Renal cortex interstitium (tissue), 15 donors: ENCODE measurements at places on chromosomes 7 and 10. TPM values are rescaled to one million over a fixed set of nuclear protein-coding genes. Genes with fewer than 3 reads are reported as not detected.

Gene OR6B1
- polyA plus RNA-seq: 0.03 TPM

Gene SPACDR
- 0.99 TPM for polyA plus RNA-seq

Gene CHAT
- 0.11 TPM for polyA plus RNA-seq

Gene PON1
- 3.6 TPM for polyA plus RNA-seq

Gene ZNF736
- polyA plus RNA-seq: 16.0 TPM

GRCh38 chr10:44860811-44861736, 50.1 kb upstream of the TMEM72 start:
- no peak for DNase-seq

DNA sequence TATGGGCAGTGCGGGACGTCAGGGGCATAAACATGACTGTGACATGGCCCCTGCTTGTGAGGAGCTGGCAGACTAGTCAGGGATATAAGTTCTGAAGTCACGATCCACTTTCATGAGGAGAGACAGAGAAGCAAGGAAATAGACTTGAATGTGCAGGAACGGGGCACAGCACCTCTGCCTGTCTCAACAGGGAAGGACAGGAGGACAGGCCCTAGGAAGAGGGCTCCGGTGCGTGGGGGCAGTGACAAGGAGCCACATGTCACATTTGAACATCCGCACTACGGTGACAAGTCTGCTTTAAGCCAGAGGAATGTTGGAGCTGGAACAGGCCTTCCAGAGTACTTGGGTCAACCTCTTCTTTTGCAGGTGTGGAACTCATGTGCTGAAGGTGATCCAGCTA, 19.8 kb upstream of the SAR1A start:
- DNase-seq: no peak

DNA sequence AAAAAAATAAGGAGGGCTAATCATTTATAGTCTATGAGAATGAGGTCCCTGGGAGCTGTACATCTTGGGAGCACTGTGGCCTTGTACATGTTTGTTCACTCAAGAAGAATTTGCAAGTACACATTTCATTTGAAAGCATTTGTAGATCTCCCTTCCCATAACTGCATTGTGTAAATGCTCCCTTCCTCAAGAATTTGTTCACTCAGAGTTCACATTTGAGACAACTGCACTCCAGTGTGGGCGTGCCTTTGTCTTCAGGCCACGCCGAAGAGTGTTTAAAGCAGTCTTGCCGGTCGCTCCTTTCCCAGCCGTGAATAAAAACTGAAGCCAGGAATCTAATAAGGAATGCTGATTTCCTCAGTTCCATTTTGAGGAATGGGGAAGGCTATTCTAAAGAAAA, 291.1 kb upstream of the LYZL1 start:
- no peak for DNase-seq

GRCh38 chr7:5367661-5368060, 56.0 kb downstream of the TNRC18 start:
- DNase-seq: no peak

GRCh38 chr10:67609996-67610793, 85.8 kb downstream of the CTNNA3 start:
- DNase-seq: no peak

DNA sequence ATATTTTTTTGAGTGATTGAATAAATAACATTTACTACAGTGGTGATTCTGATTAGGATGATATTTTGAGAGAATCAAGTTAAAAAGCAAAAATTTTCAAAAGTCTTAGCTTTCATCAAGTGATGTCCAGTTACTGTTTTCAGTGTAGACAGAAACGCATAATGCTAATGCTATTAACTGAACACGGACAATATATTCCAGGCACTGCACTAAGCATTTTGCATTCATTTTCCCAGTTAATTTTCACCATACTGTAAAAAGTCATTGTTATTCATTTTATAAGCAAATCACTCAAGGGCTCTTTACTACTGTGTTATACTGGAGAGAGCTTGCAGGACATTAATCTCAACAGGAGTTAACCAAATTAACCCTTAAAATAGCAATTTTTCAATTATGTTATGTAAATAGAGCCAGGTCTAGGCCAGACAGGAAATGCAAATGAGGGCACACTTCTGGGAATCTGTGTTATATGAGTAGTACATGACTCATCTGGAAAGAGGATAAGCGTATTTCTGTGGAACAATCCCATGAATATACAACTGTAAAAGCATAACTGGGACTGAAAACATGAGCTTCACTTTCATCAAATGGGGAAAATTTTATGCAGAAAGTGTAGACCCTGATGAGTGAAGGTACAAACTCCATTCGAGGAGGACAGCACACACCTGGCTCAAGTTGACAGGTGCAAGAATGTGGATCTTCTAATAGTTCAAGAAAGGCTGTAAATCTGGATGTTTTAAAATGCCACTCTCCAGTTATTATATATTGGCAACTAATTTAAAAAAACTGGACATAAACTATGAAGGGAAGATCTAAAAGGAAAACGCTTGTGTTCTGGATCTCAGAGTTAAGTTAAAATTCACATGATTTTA, 75.4 kb downstream of the ANK3 start:
- DNase-seq: no peak

DNA sequence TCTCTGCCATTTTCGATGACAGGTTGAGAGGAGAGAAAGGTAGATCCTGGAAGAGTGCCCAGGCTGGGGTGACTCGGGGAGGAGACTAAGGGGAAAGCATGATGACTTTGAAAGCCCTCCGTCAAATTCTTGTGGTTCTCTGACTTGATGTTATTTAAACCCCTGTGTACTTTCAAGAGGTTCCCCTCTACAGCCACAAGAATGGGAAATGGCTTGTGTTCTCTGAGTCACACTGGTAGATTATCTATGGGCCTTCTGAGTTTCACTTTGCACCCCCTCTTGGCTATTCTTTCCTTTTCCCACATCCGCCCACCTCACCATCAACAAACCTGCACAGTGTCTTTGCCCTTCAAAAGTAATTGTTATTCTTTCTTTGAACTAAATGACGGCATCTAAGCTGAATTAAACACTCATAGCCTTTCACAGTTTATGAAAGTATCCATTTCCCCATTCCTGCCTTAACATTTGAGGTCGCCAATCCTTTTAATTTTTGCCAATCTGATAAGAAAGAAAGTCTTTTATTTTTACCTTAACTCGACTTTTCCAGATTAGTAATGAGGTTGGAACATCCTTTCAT, 24.1 kb downstream of the PRF1 start:
- DNase-seq: no peak

DNA sequence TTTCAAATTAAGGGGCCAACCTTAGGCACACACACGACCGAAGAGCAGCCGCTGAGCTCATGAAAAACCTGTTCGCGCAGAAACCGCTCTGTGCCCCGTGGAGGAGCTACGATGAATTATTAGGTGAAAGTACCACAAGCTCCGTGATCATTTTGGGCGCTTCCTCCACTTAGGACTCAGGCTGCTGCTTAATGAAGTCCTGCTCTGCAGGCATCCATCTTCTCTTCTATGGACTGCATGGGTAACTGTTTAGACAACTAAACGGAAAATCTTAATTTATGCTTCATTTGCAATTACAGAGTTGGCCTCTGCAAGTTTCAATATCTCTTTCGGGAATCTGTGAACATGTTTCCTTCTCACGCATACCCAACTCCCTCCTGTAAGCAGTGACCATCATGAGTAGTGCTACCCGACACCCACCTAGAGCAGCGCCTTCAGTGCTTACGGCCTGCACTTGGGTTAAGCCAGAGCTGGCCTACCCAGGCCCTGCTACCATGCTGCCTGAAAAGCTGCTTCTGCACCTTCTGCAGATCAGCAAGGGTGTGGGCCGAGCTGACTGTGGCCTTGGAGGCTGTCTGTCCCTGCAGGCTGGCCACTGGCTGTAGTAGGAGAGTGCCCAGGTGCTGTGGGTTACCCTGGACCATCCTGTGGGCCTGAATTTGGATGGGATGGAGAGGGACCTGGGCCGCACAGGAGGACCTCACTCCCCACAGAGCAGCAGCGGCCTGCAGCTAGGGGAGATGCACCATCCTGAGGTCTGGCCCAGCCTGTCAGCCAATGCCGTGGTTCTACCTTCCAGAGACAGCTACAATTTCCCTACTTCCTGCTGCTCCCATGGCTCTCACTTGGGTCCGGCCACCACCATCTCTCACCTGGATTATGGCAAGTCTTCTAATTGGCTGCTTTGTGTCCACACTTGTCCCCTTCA, 36.0 kb downstream of the GNA12 start:
- no peak for DNase-seq
